ENCODE measurements at places on chromosomes 11 and 22.

- DNase-seq, result no peak
Observed at GRCh38 chr22:49996119-49996517, 16.4 kb downstream of the IL17REL start.

DNA sequence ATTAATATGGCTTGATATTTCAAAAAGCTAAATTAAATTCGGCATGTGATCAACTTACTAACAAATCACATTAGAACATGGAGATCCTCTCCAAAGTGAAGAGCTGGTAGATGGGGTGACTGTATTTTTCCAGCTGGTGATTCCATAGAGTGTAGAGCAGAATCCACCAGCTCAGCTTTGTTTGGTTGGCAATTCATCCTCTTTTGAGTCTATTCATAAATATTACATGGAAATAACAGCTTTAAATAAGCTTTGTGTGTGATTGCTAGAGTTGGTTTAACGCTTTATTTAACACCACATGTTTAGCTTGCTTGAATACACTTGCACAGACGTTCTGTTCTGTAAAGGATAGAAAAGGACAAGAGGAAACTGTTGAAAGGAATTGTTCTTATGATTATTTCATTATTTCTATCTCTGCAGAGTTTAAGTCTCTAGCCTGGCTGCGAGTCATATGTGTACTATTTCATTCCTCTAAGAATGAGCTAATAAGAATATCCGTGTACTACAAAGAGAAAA lies 738.3 kb upstream of the KIRREL3 start:
- DNase-seq, result no peak

DNA sequence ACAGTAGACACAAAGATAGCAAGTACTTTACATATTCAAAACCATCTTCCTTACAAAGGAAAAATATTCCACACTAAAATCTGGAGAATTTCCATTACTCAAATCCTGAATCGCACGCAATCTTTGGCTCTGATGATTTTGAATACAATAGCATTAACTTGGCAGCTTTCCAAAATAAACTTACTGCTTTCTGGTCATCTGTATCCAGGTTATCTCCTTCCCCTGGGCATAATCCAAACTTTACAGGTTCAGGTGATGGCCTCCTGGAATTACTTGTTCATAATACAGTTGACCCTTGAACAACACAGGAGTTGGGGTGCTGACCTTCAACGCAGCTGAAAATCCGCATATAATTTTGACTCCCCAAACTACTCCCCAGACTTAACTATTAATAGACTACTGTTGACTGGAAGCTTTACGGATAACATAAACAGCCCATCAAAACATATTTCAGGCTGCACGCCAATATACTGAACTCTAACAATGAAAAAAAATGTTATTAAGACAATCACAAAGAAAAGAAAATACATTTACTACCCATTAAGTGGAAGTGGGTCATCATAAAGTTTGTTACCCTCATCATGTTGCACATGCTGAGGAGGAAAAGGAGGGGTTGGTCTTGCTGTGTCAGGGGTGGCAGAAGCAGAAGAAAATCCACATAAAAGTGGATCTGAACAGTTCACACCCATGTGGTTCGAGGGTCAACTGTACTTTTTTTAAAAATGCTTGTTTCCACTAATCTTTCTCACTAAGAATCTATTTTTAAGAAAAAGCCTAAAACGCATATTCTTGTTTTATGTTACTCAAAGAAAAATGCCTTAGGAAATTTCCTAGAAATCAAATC lies 6.5 kb downstream of the MTMR2 start:
- no peak for DNase-seq

DNA sequence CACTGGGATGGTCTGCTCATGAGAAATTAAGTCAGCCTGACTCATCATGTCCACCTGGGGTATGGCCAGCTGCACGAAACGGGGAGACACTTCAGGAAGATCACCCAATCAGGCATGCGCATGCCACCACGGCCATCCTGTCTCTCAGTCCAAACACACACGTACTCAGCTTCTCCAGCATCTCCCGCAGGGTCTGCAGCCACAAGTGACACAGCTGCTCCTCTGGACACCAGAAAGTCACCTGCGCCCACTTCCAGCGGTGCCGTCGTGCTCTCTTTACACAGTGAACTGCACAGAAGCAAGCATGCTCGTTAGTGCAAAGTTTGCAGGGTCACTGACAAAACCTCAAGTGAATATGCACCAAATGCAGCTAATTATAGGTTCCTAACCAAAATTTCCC lies 18.1 kb downstream of the CERK start:
- DNase-seq, result no peak

DNA sequence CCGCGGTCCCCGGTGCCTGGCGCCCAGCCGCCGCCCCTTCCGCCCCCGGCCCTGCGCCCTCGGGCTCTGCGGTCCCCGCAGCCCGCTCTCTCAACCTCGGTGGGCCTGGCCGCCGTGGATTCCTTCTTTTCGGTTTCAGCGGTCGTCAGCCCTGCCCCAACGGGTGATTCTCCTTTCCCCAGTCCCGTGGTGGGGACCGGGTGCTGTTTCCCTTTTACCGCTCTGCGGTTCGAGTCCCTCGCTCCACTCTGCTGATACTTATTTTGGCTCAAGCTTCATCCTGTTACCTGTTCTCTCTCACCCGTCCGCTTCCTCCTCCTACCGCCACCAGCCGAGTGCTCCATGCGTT lies 494 bp downstream of the ZDHHC5 start:
- peak; percentile 47 for DNase-seq
